Progenitor cell of endocrine pancreas (in vitro differentiated cells): ENCODE measurements at places on chromosomes 5 and 9. TPM values are rescaled to one million over a fixed set of nuclear protein-coding genes. Genes with fewer than 3 reads are reported as not detected.

DNA sequence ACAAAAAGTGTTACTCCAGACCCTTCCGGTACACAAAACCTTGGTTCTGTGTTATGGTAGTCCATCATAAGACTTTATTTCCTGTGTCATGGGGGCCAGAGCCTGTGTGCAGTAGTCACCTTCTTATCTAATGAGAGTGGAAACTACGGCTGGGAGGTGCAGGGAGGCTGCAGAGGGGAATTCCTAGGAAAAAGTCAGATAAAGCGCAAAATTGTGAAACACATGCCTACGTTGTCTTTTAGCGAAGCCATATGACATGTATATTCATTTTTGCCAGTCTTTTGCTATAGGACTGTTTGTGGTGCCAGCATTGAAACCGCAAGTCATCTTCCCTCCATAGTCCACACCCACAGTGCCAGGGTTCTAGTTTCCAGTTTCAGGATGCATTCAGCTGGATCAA is 80.7 kb downstream of the PPARGC1B start:
- no peak for DNase-seq

DNA sequence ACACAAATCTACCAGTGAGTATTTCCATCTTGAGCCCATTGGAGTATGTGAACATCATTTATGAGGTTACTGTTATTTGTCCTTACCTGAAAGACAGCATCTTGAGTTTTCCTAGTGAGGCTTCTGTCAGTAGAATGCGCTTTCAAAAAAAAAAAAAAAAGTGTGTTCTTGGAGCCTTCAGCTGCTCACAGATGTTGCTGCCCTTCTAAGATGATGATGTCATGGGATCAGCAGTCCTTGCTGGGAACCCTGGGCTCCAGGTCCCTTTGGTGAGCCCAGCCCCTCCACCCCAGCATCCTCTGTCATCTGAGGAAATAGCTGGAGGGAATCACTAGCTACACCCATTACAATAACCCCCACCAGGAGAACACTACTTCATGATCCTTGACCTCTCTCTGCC is 83.3 kb downstream of the ATPSCKMT start:
- DNase-seq = no peak

DNA sequence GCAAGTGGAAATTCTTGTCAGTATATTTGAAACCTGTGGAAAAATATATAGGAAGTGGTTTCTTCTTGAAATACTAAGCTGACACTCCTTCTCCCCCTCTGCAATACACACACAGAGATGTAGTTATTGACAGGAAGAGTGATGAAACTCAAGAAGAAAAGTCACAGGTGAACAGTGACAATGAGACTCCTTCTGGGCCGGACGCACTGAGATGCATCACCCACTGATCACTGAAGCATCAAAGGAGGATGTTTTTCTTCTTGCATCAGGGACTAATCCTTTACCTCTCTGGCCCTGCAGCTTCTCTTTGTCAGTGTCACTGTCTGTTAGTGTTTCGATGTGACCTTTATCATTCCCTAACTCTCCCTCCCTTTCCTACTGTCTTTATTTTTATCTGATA is 1864.2 kb upstream of the C9orf72 start:
- no peak for DNase-seq

- DNase-seq = no peak
These were observed 181.8 kb downstream of the NXNL2 start for GRCh38 chr9:88716596-88717290.

- DNase-seq = no peak
These were observed 485.6 kb upstream of the NUDT12 start for GRCh38 chr5:104048231-104048630.

GRCh38 chr5:37206736-37207135 is 42.4 kb downstream of the CPLANE1 start:
- no peak for DNase-seq

DNA sequence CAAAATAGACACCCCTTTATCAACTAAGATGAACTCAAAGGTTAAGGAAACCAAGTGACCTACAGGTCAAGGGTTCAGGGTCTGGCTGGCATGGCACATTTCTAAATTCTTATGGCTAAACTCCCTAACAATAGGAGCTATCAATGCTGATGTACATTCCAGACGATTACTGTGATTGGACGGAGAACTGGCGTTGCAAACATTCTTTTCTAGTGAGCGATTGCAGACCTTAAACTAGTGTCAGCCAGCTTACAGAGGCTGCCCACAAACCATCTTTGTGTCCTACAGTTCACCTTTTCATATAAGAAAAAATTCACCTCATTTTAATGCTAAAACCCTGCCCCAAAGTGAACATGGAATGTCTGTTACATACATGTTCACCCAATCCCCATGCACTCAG is 382.9 kb downstream of the MAT2B start:
- DNase-seq = no peak

- no peak for DNase-seq
These were observed 17.8 kb upstream of the SLCO4C1 start for GRCh38 chr5:102313912-102314311.

DNA sequence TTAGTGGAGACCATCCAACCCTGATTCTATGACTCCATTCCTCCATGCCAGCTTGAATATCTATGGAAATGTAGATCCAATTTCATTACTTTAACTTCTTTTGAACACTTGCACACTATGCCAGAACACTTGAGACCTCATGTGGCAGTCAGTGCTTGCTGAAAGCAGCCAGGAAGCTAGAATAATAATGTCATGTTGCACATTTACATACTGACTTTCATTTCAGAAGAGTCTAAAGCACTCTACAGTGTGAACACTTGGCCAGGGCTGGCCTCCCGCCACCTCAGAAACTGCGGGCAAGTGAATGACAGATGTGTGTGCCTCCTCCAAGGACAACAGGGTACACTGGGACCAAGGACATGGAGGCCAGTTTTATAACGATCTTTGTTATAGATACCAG is 97.3 kb downstream of the SLF1 start:
- DNase-seq = no peak

DNA sequence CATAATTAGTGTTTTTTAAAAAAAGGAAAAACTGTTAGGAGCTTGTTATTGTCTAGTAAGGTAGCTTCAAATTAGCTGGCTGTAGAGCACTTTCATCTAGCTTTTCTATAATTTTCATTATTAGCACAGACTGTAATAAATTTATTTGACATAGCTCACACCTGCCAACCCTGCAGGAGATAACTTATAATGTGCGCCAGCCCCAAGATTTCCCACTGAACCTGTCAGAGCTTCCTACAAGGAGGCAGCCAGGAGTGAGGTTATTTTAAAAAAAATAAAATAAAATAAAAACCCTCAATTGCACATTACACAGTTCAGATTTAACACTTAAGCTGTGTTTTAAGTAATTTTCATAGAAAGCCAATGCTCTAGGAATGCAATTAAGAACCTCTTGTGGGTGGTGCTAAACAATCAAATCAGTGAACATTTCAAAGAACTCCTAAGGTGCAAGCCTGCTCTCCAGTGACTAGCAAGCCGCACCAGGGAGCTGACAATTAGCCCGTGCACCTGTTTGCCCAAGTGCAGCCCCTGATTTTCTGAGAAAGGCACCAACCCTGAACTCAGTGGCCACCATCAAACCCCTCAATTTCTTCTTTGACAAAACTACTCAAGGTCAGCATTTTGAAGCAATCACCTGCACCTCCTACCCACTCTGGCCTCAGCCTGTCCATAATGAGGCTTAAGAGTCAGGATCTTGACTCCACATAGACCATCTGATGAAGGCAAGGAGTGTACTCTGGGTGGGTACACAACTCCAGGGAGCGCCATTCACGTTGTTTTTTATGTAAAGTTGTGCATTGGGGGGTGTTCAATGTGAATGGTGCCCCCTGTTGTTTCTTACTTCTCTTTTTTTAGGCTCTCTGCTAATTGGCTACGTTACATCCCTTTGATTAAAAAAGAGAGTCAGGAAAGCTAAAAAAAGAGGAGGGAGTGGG is 385.3 kb upstream of the WWC1 start:
- DNase-seq = no peak

DNA sequence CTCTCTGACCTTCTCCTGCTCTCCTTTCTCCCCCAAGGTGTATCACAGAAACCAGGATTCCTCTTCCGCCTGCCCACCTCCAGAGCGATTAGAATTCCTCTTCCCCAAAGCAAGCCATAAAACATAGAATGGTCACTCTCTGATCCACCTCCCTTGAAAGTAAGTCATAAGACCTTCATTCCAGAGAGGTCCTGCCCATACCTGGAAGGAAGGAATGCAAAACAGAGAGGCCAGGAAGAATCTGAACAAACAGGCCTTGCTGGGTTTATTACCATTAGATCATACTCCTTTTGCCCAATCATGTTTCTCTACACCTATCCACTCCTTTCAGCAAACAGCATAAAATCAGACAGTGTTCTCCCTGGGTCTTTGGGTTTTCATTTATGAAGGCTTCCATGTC is 21.0 kb downstream of the CDKL3 start:
- no peak for DNase-seq

GRCh38 chr9:134073500-134073899 is 5.7 kb upstream of the BRD3 start:
- no peak for DNase-seq

The IFNA5 gene
- not detected in 2 replicates for total RNA-seq

The GPR151 gene
- total RNA-seq = not detected in 2 replicates

The MZB1 gene
- 0.24 and 0.80 TPM in 2 replicates for total RNA-seq

The IFNA21 gene
- total RNA-seq = not detected in 2 replicates

The ZNF366 gene
- not detected in 2 replicates for total RNA-seq

The TAF11L9 gene
- not detected in 2 replicates for total RNA-seq

The FBXL7 gene
- total RNA-seq = 14.8 and 15.4 TPM in 2 replicates

The LHX3 gene
- total RNA-seq = not detected in 2 replicates
